ENCODE measurements at places on chromosomes 13 and 19.
A peak's percentile ranks its signal among the peaks of the same experiment; 100 is the strongest.

- no peak for DNase-seq
These were observed 122.0 kb upstream of the FNDC3A start for GRCh38 chr13:48853728-48854102.

GRCh38 chr19:16210168-16210567, 12.5 kb downstream of the AP1M1 start:
- DNase-seq = no peak

GRCh38 chr13:34044660-34045080, 226.7 kb downstream of the RFC3 start:
- DNase-seq = no peak

DNA sequence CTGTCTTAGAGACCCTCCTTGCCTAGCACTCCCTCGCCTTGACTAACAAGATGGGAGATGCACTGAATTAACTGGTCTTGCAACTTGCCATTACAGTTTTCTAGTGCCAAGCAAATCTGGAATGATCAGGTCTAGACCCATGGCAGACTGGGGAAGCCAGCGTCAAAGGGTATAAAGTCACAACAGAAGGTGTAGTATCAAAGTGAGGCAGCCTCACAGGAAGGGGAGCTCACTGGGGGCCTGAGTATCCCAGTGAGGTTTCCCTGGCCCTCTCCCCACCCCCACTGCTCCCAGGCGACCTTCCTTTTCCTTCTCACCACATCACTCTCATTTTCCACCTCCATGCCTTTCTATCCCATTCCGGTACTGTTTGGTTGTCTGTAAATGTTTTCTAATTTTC, 83.5 kb upstream of the DOCK9 start:
- DNase-seq = no peak

GRCh38 chr13:25453850-25454365, 82.1 kb downstream of the ATP8A2 start:
- DNase-seq = no peak

- DNase-seq = no peak
These were observed 405.0 kb downstream of the COG6 start for GRCh38 chr13:40060296-40061007.

DNA sequence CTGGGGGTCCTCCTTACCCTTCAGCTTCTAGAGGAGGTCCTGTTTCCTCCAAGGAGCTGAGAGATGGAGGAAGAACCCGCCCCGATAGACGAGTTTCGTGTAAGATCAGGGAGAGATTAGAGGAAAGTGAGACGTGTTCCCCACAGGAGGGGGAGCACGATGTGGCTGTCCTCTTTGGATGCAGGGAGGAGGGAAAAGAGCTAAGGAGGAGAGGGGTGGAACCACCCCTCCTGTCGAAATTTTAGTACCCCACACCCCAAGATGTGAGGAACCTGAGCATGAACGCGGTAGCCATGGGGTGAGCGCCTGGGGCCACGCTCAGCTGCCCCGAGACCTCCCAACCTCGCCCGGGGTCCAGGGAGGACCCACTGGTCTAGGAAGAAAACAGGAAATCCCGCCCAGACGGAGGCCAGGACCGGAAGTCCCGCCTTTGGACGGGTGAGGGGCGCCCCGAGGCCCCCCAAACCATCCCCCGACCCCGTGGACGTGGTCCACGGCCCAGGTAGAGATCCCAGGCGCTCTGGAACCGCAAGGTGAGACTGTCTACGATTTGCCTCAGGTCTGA, 1.2 kb downstream of the AKT1S1 start:
- peak; percentile 69 for DNase-seq

DNA sequence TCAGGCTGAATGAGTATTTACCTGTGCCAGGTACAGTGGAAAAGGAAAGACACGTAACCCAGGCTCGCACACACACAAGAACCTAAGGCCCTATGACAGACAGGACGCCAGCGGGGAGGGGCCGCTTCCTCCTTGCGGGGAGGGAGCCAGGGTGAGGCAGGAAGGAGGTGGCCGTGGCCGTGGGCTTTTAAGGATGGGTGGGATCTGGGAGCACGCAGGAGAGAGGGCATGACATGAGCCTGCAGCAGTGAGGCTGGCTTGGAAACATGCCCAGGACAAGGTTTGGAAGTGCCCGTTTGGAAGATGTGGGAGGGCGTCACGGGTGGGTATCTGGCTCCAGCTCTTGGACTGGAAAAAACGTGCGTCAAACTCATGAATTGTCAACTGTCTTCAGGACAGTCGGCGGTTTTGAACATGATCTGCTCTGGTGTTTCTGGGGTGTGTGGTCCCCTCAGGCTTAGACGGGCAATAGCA, 20.1 kb downstream of the SH3GL1 start:
- DNase-seq = no peak

DNA sequence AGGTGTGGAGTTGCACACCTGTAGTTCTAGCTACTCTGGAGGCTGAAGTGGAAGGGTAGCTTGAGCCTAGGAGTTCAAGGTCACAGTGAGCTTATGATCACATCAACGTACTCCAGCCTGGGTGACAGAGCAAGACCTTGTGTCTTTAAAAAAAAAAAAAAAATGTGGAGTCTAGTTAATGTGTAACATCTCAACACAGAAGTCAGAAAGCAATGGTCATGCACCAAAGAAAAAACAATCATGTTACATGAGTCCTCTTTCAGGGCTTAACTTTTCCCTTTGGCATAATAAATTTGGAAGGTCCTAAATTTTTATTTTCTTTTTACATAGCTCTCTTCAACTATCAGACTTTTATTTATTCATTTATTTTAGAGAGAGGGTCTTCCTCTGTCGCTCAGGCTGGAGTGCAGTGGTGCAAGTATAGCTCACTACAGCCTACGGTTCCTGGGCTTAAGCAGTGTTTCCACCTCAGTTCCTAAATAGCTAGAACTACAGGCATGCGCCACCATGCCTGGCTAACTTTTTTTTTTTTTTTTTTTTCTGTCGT, 22.3 kb downstream of the SETDB2 start:
- no peak for DNase-seq

GRCh38 chr13:94415500-94416237, 63.8 kb downstream of the DCT start:
- no peak for DNase-seq

GRCh38 chr13:60619461-60619860, 222.4 kb downstream of the TDRD3 start:
- DNase-seq = no peak

DNA sequence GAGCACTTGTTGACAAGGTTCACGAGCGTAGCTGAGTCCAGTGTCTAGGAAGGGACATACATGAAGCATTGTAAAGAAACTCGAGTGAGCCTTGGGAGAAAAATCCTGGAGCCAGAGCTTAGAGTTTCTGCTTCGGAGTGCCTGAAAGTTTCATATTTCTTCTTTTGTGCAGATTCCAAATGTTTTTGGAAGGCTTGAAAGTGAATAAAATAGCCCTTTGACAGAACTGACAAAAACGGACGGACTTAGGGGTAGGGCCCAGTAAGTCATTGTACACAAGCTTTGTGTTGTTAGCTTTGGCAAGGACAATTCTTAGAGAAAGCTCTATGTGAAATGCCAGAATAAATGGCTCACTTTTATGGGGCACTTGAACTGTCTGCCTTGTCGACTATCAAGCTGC, 2.8 kb downstream of the RNF113B start:
- no peak for DNase-seq

- DNase-seq = no peak
These were observed 1.6 kb upstream of the ADAMTS10 start for GRCh38 chr19:8611877-8612806.

GRCh38 chr13:45102136-45102507, 18.2 kb upstream of the GTF2F2 start:
- no peak for DNase-seq

- no peak for DNase-seq
These were observed 22.4 kb downstream of the NAXD start for GRCh38 chr13:110637747-110638146.

DNA sequence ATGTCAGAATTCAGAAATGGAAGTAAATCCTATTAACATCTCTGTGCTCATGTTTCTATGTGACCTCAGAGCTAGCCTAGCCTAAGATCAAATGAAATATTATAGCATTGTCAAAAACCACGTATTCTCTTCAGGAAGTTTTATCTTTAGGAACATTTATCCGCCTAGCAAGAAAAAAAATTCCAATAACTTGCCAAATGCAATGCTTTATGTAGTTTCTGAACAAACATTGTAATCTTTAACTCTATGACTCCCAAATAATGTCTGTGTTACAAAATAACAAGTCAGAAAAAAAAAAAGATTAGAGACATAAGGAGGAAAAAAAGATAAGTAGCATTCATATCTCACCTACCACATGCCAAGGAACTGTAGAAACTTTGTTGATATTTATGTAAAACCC, 18.4 kb upstream of the IPO5 start:
- no peak for DNase-seq

DNA sequence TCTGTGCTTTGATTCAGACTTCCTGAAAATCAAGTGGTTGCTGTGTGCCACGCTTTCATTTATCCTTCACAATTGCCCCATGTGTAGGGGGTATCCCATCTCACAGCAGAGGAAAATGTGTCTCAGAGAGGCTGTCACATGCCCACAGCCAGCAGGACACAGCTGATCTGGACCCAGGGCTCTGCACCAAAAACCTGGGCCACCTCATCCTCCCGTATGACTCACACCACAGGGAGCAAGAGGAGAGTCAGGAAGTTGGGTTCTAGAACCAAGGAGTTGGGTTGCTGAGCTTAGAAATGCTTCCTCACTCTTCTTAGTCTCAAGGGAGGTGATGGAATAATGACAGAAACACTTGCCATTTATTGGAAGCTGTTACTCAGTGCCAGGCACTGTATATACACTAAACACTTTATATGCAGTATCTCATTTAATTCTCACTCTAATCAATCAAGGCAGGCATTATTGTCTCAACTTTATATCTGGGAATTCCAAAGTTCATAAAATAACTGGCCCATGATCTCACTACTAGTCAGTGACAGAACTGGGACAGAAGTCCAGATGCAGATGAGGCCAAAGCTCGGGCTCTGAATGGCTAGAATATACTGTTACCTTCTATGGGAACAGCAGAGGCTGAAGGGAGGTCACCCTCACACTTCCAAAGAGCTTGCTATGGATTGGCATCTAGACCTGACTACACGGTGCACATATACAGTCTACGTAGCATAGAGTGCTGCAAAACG, 47.7 kb upstream of the ATP12A start:
- DNase-seq = no peak

DNA sequence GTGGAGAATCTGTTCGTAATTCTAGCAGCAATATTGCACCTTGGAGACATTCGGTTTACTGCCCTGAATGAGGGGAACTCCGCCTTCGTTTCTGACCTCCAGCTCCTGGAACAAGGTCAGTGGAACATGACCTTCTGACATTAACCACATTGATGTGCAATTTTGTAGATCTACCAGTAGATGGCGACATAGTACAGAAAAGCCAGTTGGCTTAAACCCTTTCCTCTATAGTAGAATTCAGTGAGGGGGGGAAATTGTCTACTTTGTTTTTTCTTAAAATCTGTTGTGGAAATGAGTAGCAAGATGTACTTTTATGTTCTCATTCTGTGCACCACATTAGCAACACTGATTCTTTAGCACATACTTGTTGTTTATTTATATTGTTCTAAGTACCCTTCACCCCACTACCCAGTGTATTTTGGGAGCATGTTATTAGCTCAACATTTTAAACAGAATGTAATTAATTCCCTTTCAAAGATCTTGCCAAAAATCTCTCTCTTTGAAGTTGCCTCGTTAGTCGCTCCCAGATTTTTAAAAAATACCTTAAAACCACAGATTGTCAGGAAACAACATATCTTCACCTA, 332.2 kb downstream of the MYO16 start:
- DNase-seq = peak; percentile 25

- peak; percentile 91 for DNase-seq
These were observed 2.6 kb downstream of the RNASEH2B start for GRCh38 chr13:50911937-50912795.

DNA sequence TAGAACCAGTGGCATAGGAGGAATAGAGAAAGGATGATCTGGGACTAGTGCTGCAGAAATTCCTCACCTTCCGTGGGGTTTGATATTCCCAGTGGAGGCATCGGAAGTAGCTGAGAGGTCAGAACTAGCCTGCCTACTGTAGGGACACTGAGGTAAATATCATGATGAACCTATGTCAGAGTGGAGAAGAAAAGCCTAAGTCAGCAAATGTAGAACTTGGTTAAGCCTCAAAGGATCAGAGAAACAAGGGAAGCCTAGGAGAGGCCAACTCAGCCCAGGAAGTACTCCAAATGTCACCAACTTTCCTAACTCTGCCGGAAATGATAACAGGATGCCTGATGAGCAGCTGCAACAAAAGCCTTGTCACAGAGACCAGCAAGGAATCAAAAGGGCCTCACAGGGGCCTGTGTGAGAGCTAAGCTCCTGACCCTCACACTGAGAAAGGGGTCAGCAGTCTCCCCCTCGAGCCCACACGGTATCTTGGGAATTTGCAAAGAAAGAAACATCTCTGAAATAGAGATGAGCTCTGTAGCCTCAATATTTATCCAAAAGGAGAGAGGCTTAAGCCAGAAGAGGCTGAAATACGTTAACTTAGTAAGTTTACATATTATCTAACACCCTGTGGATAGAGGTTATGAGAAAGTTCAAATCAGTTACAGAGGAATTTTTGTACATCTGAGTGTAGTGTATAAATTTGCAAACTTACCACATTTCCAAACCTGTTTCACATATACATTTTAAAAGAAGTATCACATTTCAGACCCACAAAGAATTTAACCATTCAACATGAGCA, 1064.3 kb downstream of the DIAPH3 start:
- no peak for DNase-seq

GRCh38 chr13:97058391-97058790, 64.1 kb upstream of the OXGR1 start:
- no peak for DNase-seq

- no peak for DNase-seq
These were observed 497.1 kb downstream of the DCT start for GRCh38 chr13:93982179-93982918.

GRCh38 chr13:111121506-111121905, 6.4 kb downstream of the ARHGEF7 start:
- no peak for DNase-seq

DNA sequence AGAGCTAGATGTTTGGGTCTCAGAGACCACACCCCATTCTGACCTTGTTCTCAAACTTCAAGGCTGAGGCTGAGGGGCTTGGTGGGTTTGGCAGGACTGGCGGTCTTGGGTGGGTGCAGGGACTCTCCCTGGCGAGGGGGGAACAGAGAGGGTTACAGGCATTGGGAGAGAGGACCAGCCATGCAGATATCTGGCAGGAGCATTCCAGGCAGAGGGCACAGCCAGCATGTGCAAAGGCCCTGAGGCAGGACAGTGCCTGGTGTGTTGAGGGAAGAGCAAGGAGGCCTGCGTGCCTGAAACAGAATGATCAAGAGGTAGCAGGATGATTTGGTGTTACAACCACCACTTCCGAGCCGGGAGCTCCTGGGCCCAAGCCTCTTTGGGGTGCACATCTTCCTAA, 27.4 kb downstream of the NFILZ start:
- DNase-seq = no peak

GRCh38 chr19:38877781-38878574, at the start of gene RINL:
TSS of gene RINL (minus strand) at chr19:38878275. CDS start at chr19:38876742, 1,533 bp downstream.
- DNase-seq = no peak

- DNase-seq = no peak
These were observed 107.9 kb downstream of the RGCC start for GRCh38 chr13:41565216-41565615.

DNA sequence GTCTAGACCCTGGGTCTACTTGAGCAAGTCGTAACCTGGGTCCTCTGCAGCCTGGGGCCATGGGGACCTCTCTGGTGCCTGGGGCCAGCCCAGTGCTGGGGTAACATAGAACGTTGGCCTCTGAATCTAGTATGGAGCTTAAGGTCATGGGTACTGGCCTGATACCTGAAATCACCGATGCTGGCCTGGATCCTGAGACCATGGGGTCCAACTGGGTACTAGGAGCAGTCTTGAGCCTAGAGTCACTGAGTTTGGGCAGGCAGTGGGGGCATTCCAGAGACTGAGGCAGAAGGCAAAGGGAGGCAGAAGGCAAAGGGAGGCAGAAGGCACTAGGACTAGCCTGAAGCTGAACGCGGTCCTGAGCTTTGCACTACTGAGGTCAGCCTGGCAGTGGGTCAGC, 1121.1 kb upstream of the PRR20A start:
- DNase-seq = no peak

Data from ELF-1 (cell line).